Anterior cingulate cortex (tissue), 58 donors: ENCODE measurements at places on chromosomes 7 and 10.

- DNase-seq = no peak
These were observed 660 bp upstream of the HHEX start for GRCh38 chr10:92688927-92689662.

DNA sequence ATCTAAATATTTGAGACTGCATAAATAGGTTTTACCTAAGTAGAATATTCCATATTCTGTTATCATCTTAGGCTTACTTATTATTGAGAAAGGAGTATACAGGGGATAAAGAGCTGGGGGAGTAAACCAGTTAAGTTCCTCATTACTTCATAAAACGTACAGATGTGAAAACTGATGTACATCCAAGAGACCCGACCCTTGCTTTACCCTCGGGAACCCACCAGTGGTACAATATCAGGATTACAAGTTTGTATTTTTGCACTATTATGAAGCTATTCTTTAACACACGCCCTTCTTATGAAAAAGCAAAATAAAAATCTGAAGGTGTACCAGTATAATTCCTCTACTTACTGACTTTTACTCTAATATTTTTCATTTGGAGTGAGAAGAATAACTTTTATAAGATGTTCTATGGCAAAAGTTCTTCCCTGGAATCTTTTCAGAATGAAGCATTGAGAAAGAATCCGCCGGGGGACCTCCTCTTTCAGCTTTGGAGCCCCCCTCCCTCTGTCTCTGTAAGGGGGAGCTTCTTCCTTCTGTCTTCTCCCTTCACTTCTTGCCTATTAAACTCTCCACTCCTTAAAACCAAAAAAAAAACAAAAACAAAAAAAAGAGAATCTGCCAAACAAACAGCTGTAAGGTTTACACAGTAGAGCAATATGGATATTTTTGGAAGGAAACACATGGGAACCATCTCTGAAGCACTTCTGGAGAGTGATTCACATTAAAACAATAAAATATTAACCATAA, 550.0 kb downstream of the TNS3 start:
- DNase-seq = no peak

DNA sequence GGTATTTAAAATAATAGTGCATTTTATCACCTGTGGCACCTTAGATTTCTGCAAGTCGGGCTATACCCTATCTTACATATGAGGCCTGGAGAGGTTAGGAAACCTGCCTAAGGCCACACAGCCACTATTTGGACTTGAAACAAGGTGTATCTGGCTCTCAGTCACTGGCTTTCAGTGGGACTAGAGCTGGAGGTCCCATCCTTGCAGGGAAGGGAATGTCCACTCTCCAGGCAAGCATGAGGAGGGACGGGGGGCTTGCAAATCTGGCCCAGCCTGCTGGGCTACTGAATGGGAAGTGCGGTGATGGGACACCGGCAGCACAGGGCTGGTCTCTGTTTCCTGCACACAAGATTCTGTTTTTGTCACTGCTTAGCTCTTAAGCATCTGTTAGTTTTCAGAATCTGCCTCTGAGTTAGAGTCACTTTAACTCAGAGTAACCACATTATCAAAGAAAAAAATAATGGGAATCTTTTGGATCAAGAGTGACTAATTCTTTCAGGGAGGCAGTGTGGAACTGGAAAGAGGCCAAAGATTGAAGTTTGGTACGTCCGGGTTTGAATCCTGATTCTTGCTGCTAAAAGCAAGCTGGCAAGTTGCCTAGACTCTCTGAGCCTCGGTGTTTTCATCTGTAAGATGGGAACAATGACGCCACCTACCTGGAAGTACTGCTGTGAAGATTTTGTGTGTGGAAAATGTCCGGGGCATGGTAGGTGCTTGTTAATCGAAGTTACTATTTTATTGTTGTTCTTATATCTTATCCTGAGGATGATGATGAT, 33.8 kb upstream of the HABP2 start:
- DNase-seq = no peak

DNA sequence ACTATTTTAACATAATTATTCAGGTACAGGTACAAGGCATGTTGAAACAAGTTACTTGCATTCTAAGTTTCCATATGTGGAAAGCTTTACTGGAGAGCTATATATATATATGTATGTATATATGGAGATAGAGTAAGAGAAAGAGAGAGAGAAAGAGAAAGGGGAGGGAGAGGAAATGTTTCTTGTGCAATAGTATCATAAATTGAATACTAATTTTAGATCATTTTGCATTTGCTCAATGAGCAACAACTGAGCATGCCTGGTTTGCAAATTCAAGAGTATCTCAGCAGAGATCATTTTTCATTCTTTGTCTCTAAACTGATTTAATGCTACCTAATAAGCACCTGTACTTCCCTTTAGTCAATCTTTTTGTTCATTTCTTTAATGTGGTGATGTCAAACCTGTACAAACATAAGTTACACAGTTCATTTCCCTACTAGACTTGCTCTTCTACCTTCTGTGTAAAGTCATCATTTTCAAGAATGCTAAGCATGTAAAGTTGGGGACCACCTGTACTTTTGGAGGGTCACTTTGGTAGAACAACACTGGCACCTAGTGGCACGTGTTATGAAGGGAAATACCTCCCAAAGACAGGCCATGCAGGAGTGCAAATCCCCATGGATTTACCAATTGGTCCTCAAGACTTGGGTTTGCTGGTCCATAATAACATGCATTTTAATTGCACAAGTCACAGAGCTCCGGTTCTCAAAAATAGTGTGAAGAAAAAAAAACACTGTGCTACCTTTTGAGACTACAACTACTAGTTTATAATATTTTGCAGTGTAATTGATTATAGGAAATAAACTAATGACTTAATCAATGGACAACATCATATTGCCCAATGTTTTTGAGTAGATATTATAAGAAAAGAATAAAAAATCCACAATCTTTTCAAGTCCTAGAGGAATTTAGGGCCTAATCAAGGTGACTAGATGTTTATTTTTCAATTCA, 431.2 kb upstream of the IGFBP3 start:
- no peak for DNase-seq

DNA sequence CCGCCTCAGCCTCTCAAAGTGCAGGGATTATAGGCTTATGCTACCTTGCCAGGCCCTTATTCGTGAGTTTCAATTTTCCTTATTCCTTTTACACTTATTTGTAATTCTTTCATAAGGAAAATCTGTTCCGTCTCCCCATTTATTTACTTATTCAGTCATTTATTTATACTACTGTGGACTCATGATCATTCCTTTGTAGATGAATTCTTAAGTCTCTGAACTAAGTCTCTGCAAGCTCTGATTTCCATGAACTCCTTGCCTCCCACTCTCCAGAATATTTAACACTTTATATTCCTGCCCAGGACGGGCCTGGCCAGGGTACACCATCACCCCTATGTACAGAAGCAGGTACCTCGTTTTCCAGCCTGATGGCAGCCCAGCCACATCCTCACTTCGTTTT, 39.4 kb downstream of the PFKFB3 start:
- DNase-seq = no peak

GRCh38 chr7:30910411-30911073, 1.1 kb upstream of the AQP1 start:
- no peak for DNase-seq

DNA sequence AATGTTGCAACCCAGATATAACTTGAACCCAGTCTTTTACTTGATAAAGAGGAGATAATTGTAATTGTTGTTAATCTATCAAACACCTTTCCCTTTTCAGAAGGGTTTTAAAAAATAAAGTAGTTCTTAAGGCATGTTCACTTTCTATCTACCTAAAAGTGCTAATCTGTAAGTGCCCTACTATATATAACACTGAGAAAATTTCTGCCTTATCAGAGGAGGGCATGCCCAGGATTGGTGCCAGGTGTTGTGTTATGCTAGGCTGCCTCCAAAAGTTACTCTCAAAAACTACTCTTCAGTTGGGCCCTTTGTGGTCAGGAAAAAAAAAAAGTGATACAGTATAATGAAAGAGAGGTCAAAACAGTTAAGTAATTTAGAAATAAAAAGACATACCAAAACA, 36.3 kb downstream of the SMNDC1 start:
- DNase-seq = no peak

GRCh38 chr7:113100121-113100603, 13.5 kb upstream of the GPR85 start:
- no peak for DNase-seq

- DNase-seq = no peak
These were observed 5.0 kb upstream of the HOXA13 start for GRCh38 chr7:27204851-27205322.

DNA sequence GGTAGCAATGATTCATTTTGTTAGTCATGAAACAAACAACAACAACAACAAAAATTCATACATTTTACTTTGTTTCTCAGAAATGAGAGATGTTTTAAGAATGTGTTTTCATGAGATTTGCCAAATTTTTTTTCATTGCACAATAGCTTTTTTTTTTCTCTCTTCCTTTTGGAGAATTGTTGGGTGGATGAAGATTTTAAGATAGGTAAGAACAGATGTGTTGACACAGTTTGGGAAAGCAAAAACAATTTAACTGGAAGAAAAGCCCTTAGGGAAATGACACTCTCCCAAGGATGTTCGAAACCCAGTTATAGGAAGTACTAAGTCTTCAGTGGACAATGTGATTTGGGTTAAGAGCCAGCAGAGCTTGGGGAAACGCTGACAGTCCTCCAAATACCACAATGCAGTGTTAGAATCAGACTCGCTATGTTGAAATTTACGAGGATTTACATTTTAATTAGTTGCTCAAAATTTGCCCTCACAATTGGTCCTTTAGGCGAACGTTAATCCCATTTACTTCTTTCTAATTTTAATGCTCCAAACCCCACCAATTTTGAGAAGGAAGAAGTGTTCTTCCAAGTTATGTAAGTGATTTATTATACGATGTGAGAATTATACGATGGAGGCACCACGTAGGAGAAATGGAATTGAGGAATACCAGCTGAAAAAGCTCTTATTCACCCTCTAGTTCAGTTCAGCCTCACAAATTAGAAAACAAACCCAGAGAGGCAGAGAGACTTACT, 61.2 kb downstream of the HHEX start:
- DNase-seq = no peak
